NCI-H1048 (cell line): ENCODE measurements at places on chromosomes 16 and 17.

DNA sequence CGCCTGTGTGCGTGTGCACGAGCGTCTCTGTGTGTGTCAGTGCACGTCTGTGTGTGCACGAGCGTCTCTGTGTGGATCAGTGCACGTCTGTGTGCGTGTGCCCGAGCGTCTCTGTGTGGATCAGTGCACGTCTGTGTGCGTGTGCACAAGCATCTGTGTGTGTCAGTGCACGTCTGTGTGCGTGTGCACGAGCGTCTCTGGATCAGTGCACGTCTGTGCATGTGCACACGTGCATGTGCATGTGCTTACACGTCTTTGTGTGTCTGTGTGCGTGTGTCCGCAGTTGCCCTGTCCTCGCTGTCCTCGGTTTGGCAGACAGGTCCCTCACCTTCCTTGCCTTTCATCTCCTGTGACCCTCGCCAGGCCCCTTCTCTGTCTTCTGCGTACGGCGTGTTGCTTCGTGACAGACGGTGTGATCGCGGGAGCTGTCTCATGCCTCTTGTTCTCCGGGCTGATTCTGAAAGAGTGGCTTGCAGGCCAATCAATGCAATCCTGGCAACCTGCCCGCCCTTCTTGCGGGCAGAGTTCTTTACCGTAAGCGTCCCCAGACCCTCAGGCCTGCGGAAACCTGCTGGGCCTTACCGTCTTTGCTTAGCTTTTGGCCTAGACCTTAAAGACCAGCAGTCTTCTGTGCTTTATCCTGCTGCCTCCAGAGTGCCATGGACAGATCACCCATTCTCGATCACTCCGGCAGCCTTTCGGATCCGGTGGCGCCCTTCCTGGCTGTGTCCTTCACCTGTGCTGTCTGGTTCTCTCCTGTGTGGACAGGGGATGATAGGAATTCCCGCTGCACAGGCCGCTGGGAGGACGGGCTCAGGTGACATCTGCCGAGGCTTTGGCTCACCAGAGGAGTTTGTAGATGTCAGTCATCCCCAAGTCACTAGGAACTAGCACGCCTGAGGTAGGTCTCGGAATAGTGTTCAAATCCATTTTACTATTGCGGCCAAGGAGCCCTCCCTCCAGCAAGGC lies 18.5 kb downstream of the MLYCD start:
- DNase-seq, result no peak

GRCh38 chr16:71555230-71555891 lies 21.5 kb downstream of the TAT start:
- DNase-seq, result no peak

DNA sequence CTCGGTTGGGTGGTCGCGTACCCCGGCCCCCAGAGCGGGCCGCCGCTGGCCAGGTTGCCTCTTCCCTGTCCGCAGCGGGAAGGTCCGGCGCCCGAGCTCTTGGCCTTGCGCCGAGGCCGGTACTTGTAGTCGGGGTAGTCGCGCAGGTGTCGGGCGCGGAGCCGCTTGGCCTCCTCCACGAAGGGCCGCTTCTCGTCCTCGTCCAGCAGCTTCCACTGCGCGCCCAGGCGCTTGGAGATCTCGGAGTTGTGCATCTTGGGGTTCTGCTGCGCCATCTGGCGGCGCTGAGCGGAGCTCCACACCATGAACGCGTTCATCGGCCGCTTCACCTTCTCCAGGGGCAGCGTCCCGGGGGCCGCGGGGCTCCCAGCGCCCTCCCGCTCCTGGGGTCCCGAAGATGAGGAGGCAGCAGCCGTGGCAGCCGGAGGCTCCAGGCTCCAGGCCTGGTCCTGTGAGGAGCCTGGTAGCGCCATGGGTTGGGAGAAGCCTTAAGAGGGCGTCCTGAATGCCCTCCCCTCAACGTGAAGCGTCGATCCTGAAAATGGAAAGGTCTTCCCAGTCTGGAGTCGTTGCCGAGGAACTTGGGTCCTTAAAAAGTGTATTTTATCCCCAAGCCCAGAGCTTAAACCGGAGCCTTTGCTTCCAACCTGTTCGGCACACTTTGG lies 558 bp downstream of the SOX15 start:
- DNase-seq, result no peak

- DNase-seq, result no peak
Measured at GRCh38 chr17:17580662-17581470, 10.6 kb downstream of the PEMT start.

GRCh38 chr16:5971106-5971505 lies 873.5 kb upstream of the EEF2KMT start:
- no peak for DNase-seq

- no peak for DNase-seq
Measured at GRCh38 chr17:51085150-51085805, 35.4 kb downstream of the SPAG9 start.

DNA sequence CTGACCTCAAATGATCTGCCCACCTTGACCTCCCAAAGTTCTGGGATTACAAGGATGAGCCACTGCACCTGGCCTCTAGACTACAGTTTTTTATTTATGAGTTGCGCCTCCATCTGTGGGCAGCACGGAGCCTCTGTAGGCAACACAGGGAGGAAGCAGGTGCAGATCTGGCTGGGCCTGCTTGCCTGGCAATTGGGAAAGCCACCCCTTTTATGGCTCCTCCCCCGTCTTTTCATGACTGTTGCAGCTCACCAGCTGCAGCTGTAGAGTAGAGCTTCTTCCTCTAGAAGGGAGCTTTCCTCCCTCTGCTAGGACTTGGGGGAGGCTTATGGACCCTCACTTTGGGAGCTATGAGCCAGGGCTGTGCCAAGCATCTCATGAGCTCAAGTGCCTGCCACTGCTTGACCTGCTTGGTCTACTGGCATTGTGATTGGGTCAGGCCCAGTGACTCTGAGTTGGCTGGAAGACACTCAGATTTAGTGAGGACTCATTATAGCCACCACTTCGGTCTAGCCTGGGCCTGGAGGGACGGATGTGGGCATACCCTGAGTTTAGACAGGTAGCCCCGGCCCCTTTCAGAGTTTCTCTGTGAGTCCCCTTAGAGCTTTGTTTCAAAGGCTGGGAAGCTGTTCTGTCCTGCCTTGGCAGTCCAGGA lies 6.9 kb upstream of the SLC7A6 start:
- DNase-seq, result no peak

DNA sequence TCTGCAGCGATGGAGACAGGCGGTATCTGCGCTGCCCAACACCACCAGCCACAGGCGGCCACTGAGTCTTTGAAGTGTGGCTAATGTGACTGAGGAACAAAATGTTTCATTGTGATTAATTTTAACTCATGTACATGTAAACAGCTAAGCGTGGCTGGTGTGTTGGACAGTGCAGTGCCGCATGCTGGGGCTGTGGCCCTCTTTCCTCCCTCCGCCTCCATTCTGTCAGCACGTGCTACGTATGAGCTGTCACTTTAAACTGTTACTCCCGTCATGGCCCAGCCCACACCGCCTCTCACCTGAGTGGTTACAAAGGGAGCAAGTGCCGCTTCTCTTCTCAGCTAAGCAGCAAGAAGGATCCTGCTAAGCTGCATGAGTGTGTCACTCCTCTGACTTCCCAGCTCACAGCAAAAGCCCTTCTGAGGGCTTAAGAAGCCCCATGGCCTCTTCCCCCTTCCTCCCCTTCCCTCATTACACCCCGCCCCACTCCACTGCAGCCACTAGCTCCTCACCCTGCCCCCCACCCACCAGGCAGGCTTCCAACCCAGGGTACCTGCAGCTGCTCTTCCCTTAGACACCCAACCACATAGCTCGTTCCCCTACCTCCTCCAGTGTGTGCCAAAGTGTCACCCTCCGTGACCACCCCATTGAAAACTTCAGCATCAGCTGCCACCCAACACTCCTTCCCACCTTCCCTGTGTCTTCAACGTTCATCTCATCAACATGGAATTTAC lies 15.0 kb downstream of the HASPIN start:
- DNase-seq, result no peak

GRCh38 chr17:29573871-29574731 lies 5.6 kb downstream of the TP53I13 start:
- no peak for DNase-seq

- DNase-seq, result no peak
Measured at GRCh38 chr17:9272501-9273200, 251.3 kb downstream of the NTN1 start.

DNA sequence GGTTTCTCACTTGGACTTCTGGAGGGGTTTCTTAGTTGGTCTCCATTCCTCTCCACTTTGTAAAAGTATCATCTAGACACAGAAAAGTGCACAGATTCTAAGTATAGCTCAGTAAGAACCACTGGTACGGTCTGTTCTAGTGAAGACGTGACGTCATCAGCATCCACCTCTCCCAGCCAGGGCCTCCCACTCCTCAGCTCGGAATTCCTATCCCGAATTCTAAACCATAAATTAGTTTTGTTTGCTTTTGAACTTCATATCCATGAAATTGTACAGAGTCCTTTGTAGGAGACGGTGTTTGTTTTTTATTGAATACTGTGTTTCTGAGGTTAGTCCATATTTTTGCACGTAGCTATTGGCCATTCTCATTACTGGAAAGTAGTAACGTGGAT lies 25.5 kb downstream of the FOXK2 start:
- DNase-seq, result no peak

DNA sequence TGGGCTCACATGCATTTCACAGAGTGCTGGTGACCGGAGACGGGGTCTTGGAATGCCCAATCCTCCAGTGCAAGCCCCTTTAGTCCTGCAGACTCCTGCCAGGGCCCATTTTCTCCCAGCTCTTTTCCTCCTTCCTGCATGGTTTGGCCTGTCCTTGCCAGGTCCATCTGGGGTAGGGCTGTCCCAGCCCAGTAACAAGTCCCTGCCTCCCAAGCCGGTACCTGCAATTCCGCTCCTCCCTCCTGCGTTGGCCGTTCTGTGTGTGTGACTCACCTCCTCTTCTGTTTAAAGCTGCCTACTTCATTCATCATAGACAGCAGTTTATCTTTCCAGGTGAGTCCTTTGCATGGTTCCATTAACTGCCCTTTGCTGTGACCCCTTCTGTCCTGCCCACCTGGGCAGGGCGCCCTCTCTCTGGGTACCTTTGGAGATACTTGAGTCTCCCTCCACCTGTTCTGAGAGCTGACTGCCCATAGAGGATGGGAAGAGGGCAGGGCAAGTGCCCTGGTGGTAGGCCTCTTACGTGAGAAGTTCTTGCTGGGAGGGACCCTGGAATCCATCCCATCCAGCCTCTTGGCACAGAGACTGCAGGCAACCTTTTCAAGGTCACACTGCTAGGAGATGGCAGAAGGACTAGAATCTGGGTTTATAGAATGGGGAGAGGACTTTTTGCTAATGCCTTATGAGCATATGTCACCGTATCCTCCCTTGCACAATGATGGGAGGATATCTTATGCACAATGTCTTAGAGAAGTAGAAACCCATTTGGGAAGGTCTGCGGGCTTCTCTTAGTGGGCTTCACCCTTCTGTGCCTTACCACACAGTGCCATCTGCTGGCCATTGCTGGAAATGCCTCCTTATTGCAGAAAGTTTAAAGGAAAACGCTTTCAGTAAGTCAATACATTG lies 29.7 kb upstream of the LGALS9 start:
- peak; percentile 21 for DNase-seq

- DNase-seq, result no peak
Measured at GRCh38 chr16:31471875-31472708, at the start of gene TGFB1I1. TGFB1I1 (plus strand) TSS chr16:31472152; CDS start chr16:31472189, 37 bp downstream.

- no peak for DNase-seq
Measured at GRCh38 chr16:30356401-30357084, 1.4 kb upstream of the CD2BP2 start.

GRCh38 chr16:15970202-15970601 lies 20.8 kb downstream of the ABCC1 start:
- DNase-seq, result no peak

GRCh38 chr16:50584033-50584722 lies 36.0 kb downstream of the NKD1 start:
- DNase-seq, result no peak

DNA sequence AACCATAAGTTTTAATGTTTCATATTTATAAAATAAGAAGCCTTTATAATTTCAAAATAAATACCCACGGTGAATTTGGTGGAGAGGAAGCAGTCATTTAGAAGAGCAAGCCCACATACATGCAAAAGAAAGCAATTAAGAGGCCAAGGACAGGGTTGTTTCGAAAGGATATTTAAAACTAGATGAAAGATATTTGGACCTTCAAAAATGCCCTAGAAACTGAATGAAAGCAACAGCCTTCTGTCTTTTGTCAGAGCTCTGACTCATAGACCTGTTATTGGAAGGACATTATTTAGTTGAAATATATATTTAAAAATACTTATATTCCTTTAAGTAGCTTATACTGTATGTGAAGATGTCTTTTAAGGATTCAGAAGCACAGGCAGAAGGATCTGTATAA lies 8.6 kb upstream of the METTL9 start:
- DNase-seq, result no peak

DNA sequence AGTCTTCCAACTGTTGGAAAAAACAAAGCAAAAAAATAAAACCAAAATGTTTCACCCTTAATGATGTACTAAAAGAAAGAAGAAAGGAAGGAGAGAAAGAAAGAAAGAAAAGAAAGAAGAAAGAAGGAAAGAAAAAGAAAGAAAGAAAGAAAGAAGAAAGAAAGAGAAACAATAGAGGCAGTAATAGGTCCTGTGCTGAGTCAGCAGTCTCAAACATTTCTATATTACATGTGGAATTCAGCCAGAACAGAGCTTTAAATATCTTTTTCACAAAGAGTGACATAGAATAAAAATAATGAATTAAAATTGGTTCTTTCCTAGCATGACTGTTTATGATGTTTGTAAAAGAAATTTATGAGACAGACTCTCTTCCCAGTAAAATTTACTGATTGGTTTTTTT lies 1135.3 kb upstream of the CDH8 start:
- DNase-seq, result no peak

DNA sequence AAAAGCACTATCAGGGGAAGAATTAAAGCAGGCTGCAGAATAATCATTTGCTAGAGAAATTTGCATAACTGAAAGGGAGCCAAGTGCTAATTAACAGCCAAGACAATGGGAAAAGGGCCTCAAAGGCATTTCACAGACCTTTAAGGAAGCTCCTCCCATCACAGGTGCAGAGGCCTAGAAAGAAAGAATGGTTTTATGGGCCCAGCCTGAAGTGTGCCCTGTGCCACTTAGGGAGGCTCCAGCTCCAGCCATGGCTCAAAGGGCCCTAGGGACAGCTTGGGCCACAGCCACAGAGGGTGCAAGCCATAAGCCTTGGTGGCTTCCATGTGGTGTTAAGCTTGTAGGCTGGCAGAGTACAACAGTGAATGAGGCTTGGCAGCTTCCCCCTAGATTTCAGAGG lies 50.1 kb downstream of the RNF112 start:
- DNase-seq, result peak; percentile 39
